ENCODE measurements at places on chromosomes 2 and 18.

- no peak for DNase-seq
Observed at GRCh38 chr18:3408107-3408506, 41.9 kb upstream of the TGIF1 start.

GRCh38 chr18:6558446-6559156, 143.9 kb upstream of the L3MBTL4 start:
- no peak for DNase-seq

DNA sequence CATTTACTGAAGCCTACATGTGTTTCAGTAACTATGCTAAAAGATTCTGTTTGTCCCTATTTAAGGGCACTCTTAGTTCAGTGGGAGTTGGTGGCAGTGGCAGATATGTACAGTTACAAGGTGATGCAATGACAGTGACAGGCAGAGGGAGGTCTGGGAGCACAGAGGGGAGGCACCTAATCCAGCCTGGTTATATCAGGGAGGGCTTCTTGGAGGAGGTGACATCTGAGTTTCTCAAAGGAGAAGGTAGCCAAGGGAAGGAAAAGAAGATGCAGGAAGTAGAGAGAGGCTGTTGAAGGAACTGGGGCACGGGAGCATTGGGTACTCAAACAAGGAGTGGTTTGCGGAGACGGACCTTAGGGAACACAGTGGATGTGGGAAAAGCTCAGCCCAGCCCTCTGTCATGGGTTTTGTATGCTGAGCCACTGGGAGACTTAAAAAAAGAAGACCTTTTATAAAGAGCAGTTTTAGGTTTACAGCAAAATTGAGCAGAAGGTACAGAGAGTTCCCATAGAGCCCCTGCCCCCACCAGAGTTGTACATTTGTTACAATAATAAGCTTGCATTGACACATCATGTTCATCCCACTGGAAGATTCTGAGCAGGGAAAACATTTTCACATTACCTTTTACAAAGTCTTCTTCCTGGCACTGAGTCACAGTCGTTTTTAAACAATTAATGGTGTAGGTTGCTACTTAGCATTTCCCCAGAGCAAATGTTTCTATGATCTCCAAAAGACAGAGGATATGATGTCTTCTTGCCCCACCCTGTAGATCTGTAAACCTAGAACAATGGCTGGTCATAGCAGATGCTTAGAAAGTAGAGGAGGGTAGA, 83.0 kb upstream of the TAF1B start:
- no peak for DNase-seq

DNA sequence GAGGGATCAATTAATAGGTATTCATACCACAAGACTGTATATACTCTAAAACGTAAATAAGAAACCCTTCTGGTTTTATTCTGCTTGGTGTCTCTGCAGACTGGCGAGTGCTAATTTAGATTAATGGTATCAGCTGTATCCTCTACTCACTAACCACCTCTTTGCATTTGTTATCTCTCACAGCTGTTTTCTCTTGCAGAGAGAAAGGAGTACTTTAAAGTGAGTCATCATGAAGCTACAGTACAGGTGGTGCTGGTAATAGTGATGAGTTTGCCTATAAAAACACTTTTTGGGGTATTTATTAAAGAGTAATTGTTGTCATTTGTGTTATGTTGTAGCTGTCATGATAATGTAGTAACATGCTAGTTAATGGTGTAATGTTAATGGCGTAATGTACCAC, 147.7 kb downstream of the NETO1 start:
- DNase-seq = no peak

DNA sequence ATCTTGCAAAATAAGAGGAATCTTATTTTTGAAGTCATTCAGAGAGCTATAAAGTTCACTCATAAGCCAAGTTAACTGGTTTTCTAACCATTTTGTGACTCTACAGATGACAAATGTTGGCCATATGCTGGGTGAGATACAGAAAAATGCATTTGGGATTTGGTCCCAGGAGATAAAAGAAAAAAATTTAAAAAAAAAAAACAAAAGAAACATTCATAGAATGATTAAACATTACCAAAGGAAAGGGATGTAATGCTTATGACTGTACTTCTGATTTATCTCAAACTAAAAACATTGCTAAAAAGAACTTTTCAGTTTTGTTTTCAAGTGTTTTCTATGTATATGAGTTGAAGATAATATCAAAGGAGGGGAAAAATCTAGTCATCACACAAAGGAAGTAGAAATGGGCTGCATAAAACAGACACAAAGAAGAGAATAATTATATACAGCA, 43.1 kb downstream of the PELI1 start:
- no peak for DNase-seq

DNA sequence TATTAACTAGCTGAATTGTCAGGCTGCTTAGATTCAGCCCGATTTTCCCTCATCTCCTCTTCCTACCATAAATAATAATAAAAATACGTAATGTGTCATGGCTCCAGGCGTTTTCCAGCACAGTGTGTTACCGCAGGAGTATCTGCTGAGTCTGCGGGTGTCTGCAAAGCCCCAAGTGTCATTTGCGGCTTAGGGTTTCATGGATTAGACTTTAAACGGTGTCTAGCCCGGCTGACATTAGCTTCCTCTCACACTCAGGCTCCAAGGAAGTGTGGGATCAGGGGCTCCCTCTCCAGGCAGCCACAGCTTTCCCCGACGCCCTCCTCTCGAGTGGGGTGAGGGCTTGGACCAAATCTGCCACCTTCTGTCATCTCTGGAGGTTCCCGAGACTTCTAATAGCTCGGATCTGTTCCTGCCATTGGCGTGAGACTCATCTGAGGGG, 14.1 kb upstream of the HOXD1 start:
- no peak for DNase-seq

DNA sequence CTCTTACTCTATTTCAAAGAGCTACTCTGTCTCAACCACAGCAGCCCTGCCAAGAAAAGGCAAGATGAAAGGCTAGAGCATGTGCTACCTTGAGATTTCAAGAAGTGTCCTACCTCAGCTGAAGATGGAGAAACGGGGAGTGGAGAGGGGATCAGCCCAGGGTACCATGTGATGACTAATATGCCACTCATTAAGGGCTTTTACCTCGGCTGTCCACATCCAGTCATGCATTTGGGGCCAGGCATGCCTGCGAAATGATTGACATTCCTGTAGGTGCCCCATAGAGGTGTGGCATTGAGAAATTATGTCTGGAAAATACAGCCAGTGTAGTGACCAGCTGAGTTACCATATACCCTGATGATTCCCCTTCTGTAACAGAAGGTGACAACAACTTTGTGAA, 96.1 kb downstream of the NRP2 start:
- DNase-seq = no peak

GRCh38 chr2:5287558-5288334, 404.4 kb upstream of the SOX11 start:
- no peak for DNase-seq

- DNase-seq = no peak
Observed at GRCh38 chr2:133660510-133660909, 92.2 kb upstream of the NCKAP5 start.

DNA sequence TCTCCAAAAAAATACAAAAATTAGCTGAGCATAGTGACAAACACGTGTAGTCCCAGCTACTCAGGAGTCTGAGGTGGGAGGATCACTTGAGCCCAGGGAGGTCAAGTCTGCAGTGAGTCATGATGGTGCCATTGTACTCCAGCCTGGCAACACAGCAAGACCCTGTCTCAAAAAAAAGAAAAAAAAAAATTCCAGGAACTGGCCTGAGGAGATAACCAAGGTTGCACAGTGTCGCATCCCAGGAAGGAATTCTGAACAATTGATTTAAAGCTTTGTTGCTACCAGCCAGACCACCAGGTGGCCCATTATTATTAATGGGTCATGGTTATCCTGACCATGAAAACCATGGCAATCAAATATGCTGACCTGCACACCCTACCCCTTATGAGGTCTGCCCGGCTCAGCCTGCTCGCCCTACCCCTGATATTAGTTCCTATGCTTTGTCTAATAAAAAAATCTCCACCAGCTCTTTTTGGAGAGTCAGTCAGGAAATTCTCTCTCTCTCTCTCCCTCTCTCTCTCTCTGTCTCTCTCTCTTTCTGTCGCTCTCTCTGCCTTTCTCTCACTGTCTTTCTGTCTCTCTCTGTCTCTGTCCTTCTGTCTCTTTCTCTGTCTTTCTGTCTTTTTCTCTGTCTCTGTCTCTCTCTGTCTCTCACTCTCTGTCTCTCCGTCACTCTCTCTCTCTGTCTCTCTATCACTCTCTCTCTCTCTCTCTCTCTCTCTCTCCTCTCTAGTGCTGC, 73.7 kb downstream of the NCAPH start:
- DNase-seq = no peak

GRCh38 chr2:14634489-14635390, 2.2 kb downstream of the LRATD1 start:
- DNase-seq = no peak

GRCh38 chr2:64738026-64738425, 84.3 kb upstream of the SERTAD2 start:
- no peak for DNase-seq

GRCh38 chr2:186841940-186842339, 7.0 kb downstream of the ZSWIM2 start:
- DNase-seq = no peak

DNA sequence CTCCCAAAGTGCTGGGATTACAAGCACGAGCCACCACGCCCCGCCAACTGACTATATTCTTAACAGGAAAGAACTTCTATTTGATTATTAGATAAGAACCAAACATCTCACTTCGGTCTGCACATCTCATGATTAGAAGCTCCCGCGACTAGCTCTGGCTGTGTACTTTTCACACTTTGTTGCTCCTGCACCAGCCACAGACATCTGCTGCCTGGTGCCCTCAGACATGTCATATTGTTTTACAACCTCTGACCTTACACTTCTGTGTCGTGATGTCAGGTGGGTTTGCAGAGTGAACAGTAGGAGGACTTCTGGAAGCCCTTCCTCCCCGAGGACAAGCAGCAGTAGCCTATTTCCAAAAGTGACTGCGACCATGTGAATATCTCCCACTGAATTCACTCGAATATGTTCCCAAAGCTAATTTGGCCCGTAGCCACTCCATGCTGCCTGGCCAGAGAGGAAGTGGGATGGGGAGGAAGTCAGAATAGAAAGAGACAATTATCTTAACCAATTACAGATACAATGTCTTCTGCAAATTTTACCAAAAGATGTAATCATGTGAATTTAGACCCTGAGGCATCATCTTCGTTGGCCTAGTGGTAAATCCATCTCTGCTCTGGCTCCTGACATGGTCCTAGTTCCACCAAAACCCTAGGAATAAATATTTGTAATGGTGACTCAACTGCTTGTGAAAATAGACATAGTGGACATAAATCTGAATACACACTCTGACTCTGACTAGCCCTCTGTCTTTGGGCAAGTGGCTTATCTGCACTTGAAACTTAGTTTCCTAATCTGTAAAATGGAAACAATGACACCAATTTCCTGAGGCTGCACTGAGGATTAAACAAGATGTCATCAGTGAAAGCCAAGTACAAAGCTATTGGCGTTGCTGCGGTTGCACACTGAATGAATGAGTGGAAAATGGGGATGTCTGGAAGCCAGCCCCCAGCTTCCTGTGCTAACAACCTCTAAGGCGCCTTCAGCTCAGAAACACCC, 406.1 kb downstream of the LRATD1 start:
- DNase-seq = no peak

DNA sequence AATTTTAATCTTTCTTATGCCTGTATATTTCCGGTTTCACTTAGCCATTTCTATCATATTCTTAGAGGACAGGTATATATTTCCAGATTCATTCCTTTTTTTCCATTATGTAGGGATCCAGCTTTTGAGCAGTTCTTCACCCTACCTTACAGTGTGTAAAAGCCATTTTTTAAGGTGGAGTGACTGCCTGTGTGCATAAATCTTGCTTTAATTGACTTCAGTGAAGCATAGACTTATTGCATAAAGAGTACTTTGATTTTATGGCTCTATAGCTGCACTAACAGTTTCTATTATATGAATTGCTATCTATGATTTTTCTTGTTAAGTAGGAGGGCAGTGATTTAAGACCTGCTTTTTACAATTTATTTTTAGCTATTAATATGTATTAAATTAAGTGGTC, 132.6 kb downstream of the NYAP2 start:
- DNase-seq = no peak

GRCh38 chr2:212142631-212143030, 396.0 kb downstream of the ERBB4 start:
- DNase-seq = no peak

DNA sequence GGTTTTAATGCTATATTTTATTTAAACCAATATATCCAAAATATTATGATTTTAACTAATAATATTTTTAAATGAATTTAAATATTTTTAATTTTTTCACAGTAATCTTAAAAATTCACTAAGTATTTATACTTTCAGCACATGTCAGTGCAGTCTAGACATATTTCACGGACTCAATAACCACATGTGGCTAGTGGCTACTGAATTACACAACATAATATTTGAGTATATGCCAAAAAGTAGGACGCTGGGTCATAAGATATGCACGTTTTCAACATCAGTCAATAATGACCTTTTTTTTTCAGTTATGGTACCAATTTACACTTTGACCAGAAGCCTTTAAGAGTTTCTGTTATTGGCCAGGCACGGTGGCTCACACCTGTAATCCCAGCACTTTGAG, 117.7 kb downstream of the GFPT1 start:
- DNase-seq = no peak

GRCh38 chr2:21438949-21439348, 315.2 kb downstream of the TDRD15 start:
- DNase-seq = no peak

- DNase-seq = no peak
Observed at GRCh38 chr18:55996717-55997116, 408.7 kb upstream of the TCF4 start.

GRCh38 chr2:95391641-95392310, 10.7 kb upstream of the FAHD2A start:
- no peak for DNase-seq

DNA sequence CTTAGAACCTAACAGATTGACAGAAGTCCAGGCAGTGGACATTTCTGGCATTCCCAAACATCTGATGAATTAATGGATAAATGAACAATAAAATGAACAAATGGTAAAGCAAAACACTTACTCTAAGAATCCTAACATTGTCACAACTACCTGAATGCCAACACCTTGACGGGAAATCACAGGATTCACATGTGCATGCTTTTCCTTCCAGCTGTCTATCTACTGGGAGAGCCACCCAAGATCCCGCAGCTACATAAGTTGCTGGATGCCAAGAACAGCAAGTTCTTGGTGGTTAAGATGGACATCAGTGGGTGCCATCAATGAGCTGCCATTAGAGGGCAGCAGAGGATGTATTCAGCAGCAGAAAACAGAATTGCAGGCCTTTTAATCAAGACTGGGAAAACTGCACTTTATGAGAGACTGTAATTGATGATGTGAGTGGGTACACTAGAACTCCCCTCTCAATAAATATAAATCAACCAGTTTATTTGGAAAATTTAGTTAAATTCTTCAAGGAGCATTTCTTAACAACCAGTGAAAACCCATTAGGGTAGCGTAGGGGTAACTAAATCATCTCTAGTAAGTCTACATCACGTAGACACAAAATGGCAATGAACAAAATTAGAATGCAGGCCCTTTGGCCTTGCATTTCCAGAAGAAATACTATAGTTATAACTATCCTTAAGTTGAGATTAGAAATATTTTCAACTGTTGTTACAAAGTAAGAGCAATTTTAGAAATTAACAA, 45.6 kb downstream of the SESTD1 start:
- no peak for DNase-seq

- DNase-seq = no peak
Observed at GRCh38 chr2:232949016-232949415, 64.0 kb downstream of the NGEF start.

Measured in cortex of kidney (tissue), 1 donor.